CD4-positive, alpha-beta T cell treated with Interleukin-15 for 4 hours (primary cell): ENCODE measurements at places on chromosomes 12 and 14.

DNA sequence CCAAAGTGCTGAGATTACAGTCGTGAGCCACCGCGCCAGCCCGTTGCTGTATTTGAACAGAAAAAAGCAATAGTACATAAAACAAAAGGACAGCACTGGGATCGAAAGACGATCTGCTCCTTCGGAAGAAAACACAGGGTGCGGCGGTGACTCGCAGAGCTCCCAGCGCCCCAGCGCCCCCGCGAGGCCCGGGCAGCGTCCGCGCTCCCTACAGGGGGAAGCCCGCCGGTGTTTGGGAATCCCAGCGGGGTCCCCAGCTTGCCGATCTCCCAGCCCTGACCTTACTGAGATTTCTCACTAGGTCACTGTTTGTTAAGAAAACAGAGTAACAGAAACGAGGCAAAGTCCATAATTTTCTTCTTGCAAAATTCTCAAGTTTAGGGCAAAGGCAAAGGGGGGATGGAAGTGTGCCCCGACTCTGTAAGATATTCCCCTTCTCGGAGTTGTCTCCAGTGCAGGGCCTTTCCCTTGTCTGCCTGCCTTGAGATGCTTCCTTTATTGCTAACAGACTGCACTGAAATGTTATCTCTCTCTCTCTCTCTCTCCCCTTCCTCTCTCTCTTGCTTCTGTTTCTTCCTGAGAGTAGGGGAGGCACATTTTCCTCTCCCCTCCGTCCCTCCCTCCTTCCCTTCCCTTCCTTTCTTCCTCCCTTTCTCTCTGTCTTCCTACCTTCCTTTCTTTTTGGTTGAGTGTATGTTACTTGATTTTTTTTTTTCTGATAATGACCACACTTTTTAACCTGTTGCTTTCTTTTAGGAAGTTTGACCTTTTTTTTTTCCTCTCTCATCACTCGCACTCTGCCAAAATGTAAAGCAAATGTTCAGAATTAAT, 91.9 kb downstream of the TMEM30B start:
- DNase-seq, result no peak

- DNase-seq, result peak; percentile 4
Observed at GRCh38 chr12:27711317-27711682, 668 bp downstream of the MRPS35 start.

- no peak for DNase-seq
Observed at GRCh38 chr12:124071075-124071443, 98.0 kb downstream of the ZNF664 start.

DNA sequence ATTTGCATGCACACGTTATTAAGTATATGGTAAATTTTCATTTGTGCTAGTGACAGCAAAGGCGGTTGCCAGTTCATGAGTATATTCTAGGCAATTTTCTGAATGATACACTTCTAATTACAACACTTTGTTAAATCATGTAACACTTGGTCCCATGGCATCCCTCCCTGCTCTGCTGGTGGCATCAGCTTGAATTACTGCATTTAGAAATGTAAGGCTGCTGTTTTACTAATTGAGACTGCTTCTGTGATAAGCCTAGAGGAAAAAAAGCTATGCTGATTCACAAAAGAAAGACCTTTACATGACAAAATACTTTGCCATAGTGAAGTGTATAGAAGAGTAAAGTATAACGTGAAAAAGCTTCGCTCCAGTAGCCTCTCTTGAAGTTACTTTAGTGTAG, 636.1 kb downstream of the KCNH5 start:
- DNase-seq, result no peak

DNA sequence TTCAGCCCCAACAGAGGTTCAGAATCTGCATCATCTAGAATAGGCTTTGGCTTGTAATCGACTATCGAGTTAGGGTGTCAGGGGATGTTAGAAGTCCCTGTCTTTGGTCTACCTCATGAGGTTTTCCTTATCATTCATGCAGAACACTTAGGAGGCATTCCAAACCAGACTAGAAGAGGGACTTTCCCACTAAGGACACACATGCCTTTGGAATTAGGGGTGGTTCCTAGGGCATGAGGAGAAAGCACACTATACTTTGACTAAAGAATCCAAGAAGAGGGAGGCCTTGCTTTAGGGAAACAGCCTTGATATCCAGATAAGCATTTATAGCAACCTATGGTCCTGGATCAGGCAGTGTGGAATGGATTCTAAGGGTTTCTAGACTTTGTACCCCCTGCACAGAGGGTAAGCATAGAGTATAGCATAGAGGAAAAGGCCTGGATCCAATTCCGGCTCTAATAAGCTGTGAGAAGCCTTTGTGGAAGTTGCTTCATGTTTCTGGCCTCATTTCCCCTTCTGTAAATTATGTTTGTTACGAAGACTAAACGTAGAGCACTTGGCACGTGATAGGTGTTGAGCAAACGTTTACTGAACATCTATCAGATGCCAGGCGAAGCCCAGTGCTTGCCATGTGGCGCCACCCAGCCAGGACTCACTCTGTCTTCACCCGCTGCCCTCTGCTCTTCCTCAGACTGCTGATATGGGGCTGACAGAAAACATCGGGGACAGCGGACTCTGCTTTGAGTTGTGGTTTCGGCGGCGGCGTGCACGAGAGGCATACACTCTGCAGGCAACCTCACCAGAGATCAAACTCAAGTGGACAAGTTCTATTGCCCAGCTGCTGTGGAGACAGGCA, 13.2 kb downstream of the ZNF219 start:
- DNase-seq, result no peak
